ENCODE measurements at places on chromosomes 1 and 21.

DNA sequence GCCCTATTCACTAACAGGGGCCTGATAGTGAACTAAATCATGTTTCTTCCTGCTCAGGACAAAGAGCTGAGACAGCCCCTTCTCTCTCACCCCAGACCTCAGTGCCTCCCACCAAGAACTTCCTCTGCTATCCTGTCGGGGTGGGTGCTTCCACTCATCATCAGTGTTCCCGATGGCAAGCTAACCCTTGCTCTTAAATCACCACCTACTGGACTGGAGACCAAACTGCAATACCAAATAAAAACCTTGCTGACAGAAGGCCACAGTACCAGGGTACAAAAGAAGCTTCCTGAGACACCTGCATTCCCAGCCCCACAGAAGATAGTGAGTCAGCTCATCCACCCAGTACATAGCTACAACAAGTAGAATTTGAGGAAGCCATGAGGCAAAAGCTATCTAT lies 799.5 kb downstream of the LTN1 start:
- no peak for DNase-seq

DNA sequence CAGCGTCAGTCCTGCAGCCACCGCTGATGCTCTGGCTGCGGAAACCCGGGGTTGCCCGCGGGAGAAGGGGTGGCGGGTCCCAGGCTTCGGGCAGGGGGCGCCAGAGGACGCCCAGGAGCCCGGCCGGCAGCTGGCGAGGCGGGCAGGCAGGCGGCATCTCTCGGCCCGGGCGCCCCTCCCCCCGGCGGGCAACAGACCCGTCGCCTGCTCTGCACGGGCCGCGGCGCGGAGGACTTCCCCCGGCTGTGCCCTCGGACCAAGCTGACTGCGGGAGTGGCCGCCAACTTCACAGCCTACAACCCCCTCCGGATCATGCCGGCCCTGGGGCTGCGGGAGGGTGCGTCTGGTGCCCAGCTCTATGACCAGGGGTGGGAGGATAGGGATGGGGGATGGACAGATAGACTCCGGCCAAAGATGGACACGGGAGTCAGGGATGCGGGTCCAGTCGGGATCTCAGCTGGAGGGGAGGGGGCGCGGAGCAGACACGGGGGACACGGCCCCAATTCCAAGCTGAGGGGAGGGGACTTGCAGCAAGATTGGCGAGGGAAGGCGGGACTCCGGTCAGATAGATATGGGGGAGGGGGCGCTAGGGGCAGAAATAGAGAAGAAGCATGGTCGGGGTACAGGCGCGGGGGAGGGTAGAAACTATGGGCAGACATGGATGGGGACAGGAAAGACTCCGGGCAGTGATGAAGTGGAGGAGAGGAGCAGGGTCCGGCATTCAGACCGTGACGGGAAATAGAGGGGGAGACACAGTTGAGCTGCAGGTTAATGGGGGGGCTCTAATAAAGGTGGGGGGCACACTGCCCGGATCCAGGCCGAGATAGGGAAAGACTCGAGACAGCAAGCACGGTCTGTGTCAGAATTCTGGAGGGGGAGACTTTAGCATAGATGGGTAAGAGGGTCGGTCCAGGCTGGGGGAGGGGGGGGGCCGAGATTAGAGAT lies 1.1 kb downstream of the ADGRB2 start:
- peak; percentile 73 for DNase-seq

- no peak for DNase-seq
Measured at GRCh38 chr1:46137916-46138315, 5.5 kb upstream of the PIK3R3 start.

DNA sequence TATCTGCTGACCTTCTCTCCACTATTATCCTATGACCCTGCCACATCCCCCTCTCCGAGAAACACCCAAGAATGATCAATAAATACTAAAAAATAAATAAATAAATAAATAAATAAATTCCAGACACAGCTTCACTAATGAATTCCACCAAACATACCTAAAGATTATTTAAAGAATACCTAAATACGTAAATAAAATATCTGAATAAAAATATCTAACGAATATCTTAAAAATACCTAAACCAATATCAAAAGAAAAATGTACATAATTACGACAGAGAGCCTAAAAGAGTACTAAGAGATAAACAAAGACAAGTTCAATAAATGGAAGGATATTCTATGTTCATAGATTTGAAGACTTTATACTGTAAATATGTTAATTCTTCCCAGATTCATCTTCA lies 132.5 kb downstream of the FAF1 start:
- DNase-seq = no peak

GRCh38 chr1:153541641-153542590 lies 1.2 kb upstream of the S100A5 start:
- no peak for DNase-seq

DNA sequence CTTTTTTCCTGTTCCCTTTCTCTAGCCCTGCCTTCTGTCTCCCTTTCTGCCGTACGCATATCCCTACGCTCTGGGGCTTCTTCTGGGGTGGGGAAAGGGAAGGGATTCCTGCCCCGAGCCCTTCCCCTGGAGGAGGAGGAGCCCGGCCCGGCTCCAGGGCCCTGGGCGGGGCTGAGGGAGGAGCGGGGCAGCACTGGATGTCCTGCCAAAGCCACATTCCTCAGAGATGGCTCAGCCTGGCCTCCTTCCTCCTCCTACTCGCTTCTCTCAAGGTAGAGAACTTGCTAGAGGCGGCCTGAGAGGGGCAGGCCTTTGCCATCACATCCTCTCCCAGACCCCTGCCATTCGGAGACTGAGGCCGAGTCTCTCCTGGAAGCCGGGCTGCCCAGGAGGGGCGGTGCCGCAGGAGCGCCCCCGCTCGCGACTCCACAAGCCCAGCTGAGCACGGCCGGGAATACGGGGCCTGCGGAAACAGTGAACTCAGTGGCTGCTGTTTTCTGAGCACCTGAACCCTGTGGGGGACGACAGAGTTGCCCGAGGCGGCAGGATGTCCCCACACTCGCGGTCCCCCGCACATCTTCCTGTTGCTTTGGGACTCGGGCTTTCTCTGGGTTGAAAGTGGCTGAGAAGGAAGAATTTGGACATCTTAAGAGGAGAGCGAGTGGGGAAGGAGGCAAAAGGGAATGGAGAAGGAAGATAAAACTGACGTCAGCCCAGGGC lies 12.2 kb downstream of the ADAMTSL4 start:
- DNase-seq = peak; percentile 72

GRCh38 chr1:236685917-236686814 lies at the start of gene ACTN2:
TSS of gene ACTN2 (plus strand) at chr1:236686499. CDS start at chr1:236686674, 175 bp downstream.
- DNase-seq = peak; percentile 56

DNA sequence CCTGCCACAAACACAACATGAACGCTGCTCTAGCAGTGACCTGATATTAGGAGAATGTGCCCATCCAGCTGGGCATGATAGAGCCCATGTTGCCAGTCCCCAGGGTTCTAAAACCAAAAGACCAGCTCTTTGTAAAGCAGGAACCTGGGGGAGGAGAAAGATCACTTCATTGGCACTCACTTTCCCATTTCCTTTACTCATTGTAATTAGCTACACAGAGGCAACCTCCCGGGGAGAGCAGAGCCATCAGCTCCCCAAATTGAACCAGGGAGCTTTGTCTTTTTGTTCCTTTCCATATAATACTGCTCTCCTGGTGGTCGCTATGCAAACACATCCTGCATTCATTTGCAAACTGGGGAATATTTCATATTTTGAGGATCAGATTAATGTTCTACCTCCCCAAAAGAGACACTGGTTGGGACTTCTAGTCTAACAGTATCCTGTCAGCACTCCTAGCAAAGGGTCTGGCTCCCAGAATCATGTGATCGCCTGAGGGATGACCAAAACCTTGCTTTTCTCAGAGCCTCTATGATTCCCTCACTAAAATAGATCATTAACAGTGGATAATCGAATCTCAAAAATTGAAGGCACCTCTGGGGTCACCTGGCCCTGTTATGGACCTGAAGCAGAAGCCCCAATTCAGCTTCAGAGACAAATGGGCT lies 76.7 kb upstream of the CD1D start:
- no peak for DNase-seq

GRCh38 chr1:214102907-214103306 lies 115.1 kb downstream of the PROX1 start:
- no peak for DNase-seq

DNA sequence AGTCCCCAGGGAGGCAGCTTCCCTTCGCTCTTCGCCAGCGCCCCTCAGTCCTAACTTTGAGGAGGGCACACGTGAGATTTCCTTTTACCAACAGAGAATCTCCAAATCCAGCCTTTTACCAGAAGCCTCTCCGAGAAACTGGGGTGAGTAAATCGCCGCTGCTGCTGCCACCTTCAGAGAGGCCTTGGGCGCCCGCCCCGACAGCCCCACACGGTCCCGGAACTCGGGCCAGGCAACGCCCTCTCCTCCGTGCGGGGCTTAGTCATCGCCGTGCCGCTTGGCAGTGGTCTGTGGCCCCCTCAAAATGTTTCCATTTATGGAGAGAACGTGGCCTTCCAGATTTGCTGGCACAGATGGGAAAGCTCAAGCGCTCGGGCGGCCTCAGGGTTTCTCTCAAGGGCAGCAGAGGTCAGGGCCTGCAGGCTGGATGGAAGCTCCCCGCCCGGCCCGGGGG lies 41.4 kb upstream of the COL6A2 start:
- DNase-seq = peak; percentile 59

- no peak for DNase-seq
Measured at GRCh38 chr1:212219679-212220463, 65.3 kb upstream of the PPP2R5A start.

DNA sequence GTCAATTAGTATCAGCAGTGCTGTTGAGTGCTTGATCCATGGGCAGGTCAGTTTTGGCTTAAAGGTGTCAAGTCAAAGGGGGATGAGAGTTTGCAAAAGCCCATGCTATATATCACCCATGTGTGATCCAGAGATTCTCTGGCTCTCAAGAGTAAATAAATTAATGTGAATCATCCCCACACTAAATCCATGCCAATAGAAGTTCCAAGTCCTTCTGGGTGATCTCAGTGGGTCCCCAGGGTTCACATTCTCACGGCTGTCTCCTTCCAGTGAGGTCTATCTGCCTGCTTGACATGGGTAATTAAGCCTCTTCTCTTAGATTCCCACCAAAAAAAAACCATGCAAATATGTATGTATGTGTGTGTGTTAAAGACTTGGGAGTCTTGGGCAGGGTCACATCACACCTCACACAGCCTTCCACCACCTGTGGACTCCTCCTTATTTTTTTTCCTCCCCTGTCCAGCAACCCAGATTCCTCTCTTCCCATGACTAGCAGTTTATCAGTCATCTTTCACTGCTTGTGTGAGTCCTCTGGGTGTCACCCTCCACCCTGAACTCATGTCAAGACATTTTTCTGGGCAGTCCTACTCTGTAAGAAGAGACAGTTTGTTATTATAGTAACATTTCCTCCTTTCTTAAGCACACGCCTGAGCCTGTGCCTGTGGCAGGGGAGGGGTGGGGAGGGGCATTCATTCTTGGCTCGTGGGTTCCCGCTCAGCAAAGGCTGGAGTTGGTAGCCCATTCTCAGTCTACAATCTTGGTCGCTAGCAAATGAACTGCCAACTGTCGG lies 14.3 kb upstream of the S100A11 start:
- no peak for DNase-seq

DNA sequence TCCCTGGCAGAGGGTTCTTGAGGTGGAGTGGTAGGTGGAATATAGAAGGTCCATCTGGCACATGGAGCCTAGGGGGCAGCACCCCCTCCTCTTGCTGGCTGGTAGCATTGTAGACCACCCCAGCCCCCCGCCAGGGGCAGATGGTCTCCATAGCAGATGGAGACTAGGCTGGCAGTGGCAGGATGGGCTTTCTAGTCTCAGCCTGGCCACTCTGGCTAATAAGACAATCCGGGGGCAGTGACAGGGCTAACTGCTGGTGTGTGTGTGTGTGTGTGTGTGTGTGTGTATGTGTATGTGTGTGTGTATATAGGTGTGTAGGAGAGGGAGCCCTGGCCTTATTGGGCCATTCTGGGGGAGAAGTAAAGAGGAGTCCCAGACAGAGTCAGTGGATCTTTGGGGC lies 16.1 kb downstream of the UTP11 start:
- DNase-seq = no peak

GRCh38 chr1:15001317-15001915 lies 152.1 kb upstream of the TMEM51 start:
- DNase-seq = no peak

DNA sequence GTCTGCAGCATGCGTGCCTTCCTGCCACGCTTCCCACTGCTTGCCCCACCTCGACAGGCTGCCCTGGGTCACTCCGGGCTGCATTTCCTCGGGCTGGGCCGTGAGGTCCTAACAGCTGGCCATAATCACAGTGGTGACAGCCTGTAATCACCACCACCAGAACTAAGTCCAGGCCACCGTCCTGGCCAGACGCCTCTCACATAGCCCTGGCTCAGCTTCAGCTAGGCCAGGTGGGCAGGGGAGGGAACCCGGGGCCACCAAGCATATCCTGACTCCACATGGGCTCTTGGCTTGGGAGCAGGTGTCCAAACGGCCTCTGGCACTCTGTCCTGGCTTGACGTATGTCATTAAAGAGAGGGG lies 229.5 kb downstream of the TRABD2B start:
- DNase-seq = no peak

DNA sequence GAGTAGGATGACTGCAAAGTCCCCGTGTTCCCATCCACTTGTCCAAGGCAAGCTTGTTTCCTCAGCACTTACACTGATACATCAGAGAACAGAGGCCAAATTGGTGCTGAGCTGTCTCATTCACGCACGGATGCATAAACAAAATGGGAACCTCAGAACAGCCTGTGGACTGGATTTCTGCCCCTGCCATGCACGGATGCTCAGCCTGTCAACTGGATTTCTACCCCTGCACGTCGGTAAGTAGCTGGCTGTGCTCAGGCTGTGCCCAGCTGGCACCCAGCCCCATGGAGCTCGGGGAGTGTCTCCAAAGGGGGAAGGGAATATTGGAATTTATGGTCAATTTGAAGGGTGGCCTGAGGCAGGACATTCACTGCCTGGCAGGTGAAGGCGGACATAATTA lies 40.8 kb upstream of the TMPRSS2 start:
- DNase-seq = no peak

GRCh38 chr1:159853417-159854115 lies 8.9 kb downstream of the VSIG8 start:
- no peak for DNase-seq

- no peak for DNase-seq
Measured at GRCh38 chr1:223711173-223711572, 1.2 kb upstream of the CAPN2 start.

DNA sequence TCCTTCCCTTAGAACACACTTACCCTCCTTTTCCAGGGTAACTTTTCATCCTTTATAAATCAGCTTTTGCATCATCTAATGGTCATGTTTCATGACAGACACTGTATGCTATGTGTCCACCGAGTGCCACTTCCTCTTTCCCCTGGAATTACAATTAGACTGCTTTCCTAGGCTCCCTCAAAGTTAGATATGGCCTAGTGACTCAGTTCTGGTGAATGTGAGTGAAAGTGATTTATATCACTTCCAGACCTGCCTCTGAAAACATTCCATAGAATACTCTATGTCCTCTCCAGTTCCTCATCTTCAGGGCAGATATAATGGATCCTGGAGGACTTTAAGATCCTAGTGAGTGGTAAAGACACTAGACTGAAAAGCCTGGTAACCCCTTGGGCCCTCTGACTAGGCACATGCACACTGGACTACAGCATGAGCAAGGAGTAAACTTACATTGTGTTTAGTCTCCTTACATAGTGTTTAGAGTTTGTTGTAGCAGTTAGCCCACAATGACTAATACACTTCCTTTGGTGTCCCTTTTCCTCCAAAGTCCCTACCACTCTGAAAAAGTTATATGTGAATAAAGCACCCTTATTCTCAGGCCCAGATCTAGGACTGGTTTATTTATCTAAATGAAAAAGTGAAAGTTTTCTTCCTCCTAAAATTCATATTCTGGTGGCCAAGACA lies 59.3 kb downstream of the GPR88 start:
- DNase-seq = no peak

GRCh38 chr1:47187231-47187925 lies 2.5 kb downstream of the PDZK1IP1 start:
- no peak for DNase-seq

Data from activated naive CD8-positive, alpha-beta T cell treated with anti-CD3 and anti-CD28 coated beads for 36 hours (primary cell).